KBM-7 (cell line): ENCODE measurements at places on chromosomes 13 and 19.
A peak's percentile ranks its signal among the peaks of the same experiment; 100 is the strongest.

DNA sequence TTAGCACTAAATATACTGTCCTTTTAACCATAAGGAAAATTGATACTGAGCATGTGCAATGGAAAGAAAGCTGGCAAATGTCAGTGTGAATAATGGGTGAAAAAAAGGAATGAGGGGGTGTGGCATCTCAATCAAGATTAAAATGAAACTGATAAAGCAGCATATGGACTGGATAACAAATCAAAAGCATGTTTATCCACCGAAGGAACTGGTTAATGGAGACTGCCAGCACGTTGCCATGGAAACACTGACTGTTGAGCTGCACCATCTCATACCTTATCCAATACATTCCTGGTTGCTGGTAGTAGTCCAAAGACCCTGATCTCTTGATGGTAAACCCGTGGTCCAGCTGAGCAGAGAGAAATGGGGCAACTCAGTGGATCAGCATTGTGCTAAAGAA is 311.4 kb upstream of the MAB21L1 start:
- DNase-seq = no peak

GRCh38 chr19:543910-544608 is at the start of gene GZMM:
Gene GZMM (plus strand): TSS chr19:544053. CDS start chr19:544072, 19 bp downstream.
- no peak for DNase-seq

DNA sequence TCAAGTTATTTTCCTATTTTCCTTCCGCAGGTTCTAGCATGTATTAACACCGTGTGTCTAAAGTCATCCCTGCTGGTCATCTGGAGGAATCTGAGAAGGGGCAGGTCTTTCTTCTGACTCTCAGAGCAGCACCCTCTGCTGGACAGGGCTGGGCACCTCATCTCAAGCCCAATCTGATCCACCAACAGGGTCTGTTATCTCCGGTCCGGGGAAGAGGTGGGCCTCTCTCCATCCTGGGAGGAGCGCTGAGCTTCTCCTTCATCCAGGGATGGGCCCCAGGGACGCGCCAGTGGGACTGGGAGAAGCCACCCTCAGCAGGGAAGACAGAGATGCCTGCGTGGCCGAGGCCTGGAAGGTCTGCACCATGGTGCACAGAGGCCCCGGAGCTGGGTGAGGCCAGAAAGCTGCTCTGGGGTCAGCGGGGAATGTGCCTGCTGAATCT is 26.0 kb upstream of the ZNF331 start:
- DNase-seq = peak; percentile 50

- no peak for DNase-seq
Observed at GRCh38 chr13:43572656-43573360, 214.0 kb downstream of the ENOX1 start.

DNA sequence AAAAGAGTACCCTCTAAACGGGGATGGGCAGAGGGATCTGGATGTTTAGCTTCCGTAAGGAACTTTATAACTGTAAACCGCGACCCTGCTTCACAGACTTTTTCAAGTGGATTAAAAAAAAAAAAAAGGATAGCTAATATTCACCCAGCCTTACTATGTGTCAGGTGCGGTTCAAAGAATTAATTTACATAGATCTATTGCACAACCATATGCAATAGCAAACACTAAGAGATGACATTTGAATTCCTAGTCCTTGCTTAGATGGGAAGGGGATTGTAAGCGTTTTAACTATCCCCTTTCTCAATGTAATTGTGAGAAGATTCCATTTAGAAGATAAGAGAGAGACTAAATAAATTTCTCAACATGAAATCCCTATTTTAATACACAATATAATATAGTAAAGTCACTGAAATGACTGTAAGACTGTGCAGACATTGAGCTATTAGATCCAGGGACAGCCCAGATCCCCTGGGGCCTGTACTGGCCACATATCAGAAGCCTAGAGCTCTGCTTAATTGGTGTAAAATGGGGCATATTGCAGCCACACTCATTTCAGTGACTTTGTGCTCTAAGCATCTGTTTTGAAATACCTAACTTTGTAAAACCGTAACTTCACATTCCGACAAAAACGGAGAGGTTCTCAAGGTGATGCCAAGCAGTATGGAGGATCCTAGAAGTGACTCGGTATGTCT is 13.6 kb downstream of the LATS2 start:
- DNase-seq = no peak
